ENCODE measurements at places on chromosomes 6 and 20. TPM values are rescaled to one million over a fixed set of nuclear protein-coding genes. Genes with fewer than 3 reads are reported as not detected.

GRCh38 chr20:17648791-17649730 lies 33.0 kb downstream of the RRBP1 start:
- peak; percentile 61 for DNase-seq

DNA sequence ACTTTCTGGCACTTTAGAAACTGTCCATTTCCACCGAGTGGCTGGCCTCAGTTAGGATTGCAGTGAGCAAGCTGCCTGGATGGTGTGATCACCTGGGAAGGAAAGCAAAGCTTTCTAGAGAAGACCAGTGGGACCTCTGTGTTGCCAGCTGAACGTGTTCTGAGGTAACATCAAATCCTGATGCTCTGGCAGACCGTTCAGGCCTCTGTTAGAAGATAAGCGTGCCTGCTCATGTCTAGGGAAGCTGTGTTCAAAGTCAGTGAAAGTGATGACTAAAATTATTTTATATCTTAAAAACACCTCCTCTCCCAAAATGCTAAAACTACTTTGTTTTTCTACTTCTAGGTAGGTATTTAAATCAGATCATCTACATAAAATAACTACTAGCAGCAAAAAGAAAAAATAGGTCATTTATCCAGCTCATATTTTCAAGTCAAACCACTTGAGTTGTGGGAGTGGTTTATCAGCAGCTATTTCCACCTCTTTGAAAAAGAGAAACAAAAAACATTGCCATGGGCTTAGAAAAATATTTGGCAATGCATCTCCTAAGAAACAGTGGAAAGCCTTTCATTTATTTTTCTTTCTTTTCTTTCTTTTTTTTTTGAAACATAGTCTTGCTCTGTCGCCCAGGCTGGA lies 54.8 kb downstream of the CEP43 start:
- no peak for DNase-seq

- no peak for DNase-seq
These were observed 64.8 kb downstream of the LMBRD1 start for GRCh38 chr6:69732045-69732444.

GRCh38 chr6:33452496-33452895 lies 1.9 kb upstream of the ZBTB9 start:
- no peak for DNase-seq

GRCh38 chr6:157551041-157551832 lies 170.2 kb downstream of the ZDHHC14 start:
- DNase-seq = no peak

DNA sequence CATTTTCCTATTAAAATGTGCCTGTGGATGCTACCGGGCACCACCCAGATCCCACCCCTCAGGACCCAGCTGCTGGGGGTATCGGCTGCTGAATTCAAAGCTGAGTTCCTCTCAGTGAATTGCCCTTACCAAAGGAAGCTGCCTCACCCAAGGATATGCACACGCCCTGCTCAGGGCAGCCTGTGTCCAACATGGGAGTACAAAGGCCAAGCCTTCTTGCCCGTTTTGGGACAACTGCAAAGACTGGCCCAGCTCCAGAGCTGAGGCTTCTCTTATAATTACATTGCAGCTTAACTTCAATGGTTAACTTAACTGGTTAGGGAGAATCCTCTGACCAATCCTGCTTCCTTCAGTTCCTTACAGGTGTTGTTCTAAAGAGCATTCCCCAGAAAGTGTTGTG lies 19.8 kb upstream of the FANCE start:
- no peak for DNase-seq

DNA sequence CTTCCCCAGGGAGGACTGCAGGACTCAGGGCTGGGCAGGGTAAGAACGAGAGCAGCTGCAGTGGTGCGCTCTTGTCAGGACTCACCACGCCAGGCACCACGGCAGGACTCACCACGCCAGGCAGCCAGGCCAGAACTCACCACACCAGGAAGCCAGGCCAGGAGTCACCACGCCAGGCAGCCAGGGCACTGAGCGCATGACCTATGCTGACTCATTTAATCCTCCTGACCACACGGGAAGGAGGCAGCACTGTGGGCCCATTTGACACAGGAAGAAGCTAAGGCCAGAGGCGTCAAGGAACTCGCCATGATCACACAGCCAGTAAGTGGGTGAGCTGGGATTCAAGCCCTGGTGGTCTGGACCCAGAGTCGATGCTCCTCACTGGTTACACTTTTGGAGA lies 189.3 kb downstream of the PREX1 start:
- no peak for DNase-seq

DNA sequence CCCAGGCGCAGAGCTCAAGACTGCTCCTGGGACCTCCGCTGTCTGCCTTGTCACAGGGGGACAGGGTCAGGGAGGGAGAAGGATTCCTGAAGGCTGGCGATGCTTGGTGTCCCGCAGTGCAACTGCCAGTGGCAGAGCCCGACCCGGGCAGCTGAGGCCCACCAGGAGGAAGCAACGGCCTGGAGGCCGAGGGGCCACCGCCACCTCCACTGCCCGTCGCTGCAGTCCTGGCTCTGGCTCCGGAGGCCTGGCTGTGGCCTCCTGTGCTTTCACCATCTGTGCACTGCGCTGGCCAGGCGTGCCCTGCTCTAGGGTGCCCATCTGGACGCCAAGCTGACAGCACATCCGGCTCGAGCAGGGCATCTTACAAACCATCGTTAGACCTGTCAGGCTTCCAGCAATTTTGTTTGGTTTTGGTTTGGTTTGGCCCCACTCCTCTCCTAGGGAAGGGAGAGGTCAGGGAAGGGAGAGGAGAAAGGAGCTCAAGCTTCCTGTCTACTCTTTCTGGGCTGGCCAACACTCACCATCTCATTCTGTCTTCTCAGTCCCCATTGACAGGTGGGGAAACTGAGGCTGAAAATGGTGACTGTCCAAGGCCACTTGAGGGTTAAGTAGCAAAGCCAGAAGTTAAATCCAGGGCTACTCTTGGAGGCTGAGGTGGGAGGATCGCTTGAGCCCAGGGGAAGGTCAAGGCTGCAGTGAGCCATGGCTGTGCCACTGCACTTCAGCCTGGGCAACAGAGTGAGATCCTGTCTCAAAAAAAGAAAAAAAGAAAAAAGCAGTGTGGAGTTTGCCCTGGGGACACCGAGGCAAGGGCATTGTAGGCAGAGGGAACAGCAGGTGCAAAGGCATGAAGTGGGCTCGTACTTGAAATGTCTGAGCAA lies 37.7 kb upstream of the NOL4L start:
- no peak for DNase-seq

DNA sequence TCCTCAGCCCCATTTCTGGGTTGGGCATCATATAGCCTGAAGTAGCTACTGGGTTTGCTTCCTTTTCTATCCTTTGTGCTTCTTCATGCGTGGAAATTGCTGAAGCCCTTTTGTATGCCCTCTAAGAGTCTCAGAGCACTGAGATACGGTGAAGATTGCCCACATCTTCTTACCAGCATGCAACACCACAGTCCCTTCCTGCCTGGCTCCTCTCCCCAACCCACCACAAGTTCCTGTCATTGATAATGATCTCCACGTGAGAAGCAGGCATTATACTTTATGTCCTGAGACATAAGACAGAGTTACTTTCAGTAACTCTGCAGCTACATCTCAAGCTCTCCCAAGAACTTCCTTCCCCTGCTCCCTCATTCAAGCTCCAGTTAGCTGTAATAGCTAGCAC lies 15.8 kb upstream of the PLCB4 start:
- no peak for DNase-seq

Gene PTPN1
- total RNA-seq = 53.8 TPM

Gene SAMD10
- total RNA-seq = 9.3 TPM

Gene SCRT2
- not detected for total RNA-seq

Gene AMD1
- total RNA-seq = 68.1 TPM

Gene CRIP3
- 5.3 TPM for total RNA-seq
